ENCODE measurements at places on chromosomes 3 and 15.

DNA sequence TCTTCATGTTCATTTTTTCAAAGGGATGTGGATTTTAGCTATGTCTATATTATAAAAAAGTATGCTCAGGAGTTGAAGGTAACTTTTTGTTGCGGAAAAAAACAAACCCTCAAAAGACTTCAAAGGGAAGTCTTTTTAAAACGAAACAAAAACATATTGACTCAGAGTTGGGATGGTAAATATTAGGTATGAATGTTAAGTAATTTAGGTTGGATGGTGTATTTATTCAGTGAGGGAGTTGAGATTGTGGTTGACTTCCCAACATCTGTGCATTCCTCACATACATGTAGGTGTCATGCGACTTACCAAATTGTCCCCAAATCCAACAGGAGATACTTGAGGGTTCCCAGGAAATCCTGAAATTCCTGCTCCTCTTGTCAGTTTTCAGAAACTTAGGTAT is 32.7 kb upstream of the PLSCR5 start:
- no peak for DNase-seq

GRCh38 chr3:148319161-148319915 is 378.4 kb upstream of the AGTR1 start:
- no peak for DNase-seq

GRCh38 chr3:31165399-31165860 is 271.0 kb upstream of the GADL1 start:
- DNase-seq, result no peak

DNA sequence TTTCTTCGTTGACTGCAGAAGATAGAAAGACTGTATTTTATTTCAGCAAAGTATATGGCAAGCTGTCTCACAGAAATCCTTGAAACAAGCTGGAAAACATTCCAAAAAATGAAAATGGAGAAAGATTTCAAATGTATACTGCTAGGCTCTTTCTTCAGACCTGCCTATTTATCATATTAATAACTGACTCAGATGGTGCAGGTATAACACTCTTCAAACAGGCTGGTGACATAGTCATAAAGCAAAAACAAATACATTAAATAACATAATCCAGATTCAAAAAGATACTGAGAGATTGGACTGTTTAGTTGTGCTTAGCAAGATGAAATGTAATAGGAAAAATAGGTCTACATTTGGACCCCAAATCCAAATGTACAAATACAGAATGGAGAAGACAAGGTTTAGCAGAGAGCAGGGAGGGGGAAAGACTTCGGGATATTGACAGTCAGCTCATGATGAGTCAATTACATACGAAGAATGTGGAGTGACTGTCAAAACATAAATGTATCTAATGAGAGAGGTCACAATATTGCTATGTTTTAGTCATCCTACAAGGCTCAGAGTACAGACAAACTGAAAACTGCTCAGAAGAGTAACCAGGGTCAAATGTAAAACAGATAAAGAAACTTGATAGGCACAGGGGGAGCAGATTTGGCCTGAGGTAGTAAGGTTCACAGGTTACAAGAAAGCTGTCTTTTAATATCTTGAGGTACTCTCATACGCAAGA is 88.7 kb downstream of the DMXL2 start:
- DNase-seq, result no peak

DNA sequence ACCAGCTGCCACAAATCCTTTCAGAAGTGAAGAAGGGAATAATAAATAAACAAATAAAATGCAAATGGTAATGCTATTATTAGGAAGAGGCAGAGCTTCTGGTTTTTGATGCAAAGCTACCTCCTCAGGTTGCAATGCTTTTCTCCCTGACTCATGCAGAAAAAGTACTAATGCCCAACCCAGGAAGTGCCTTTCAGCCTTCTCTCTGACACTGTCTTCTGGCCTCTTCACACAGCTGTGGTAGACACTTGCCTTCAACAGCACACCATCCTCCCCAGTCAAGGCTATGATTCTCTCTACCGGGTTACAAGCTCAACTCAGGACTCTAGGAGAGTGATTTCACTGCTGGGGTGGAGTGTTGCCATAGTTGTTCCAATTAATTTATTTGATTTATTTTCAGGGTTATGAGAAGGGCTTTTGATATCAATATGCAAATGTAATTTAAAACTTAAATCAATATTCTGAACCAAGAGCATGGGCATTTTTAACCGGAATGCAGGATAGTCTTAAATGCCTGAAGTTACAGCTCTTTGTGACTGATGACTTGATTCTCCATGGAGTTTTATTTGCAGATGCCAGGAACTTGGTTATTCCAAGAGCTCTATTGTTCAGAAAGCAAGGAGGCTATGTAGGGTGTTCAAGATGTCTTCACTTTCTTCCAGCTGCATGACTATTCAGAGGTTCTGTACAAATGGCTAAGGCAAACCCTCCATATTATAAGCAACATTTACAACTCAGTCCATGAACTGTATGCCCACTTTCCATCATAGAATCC is 27.1 kb upstream of the GALNT15 start:
- DNase-seq, result no peak

- DNase-seq, result no peak
These were observed 34.8 kb upstream of the PAK6 start for GRCh38 chr15:40204100-40204499.

GRCh38 chr3:142566096-142566495 is 12.4 kb downstream of the ATR start:
- DNase-seq, result no peak

GRCh38 chr15:41464889-41465580 is 28.6 kb upstream of the ITPKA start:
- no peak for DNase-seq

DNA sequence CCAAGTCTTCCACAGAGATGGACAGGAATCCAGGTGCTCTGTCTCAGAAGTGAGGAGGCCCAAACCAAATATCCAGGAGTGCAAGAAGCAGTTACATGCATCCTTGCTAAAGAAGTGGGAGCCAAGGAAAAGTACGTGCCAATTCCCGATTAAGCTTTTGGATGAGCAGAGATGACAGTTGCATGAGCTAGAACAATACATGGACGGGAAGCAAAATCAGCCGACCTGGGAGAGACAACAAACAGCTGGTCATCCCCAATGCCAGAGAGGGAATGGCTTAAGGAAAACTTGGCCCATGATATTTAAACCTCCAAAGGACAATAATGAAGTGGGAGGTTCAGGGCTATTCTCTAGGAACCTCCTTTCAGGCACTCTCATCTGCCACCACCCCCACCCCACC is 86.0 kb upstream of the ABHD17C start:
- DNase-seq, result no peak

- no peak for DNase-seq
These were observed 32.6 kb downstream of the LINS1 start for GRCh38 chr15:100569391-100569790.

- DNase-seq, result no peak
These were observed 28.3 kb downstream of the APBA2 start for GRCh38 chr15:28914046-28914445.

DNA sequence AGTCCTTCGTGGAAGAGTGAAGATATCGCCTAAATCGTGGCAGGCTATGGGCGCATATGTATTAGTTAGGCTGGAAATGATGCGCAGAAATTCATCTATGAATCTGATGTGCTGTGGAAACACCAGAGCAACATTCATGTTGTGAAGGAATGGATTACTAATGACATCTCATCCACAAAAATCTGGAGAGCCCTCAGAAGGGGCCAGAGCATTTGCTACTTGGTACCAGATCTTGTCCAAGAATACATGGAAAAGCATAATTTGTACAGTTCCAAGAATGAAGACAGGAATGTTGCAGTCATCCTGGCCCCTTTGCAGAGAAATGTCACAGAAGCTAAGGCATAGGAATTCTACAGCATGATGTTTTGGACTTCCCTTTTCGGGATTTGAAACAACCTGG is 38.4 kb upstream of the FOXB1 start:
- DNase-seq, result no peak

DNA sequence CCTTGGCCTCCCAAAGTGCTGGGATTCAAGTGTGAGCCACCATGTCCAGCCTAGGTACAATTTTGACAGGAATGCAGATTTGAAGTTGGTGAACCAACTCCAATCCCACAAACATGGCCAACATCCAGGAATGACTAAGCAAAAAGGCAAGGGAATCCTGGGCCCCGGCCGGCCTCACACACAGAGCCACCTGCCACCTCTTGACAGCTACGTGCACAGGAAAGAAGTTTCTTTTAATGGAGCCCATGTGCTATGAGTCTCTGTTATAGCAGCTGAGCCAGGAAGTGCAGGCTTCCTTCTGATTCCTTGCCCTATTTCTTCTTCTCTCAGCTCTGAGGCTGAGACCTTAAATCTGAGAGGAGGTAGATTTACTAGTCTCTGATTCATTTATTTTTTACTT is 8.8 kb downstream of the TMEM40 start:
- DNase-seq, result no peak

DNA sequence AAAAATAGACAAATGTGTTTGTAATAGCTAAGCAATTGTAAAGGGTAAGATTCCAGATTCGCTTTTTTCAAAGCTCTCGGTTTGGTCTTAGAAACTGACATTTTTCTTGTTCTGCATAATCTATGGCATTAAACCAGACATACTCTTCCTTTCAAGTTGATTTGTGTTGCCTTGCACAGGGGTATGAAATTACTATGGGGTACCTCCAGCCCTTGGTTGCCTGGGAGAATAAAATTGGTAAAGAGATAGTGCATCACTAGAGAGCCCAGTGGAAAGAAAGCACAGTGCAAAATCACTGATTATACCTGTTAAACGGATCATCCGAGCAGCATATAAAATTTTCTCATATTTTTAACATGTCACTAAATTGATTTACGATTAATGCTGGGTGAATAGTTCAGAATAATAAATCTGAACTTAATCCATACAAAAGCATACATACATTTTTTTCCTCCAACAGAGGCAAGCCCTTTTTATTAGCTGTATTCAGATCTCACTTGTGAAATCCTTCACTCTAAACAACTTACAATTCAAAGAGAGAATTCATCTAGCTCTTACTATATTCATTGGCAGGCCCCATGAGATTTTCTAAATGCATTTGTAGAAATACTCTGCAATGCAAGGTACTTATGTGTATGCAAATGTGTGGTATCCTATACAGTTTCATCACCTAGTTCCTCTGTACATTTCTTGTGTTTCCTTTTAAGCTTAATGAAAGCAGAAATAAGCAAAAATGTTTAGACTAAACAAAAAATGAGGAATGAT is 224.4 kb downstream of the ROBO1 start:
- DNase-seq, result no peak

- peak; percentile 55 for DNase-seq
These were observed 350.3 kb downstream of the DOCK3 start for GRCh38 chr3:51024765-51025632.

GRCh38 chr15:41921639-41922038 is 27.8 kb upstream of the SPTBN5 start:
- no peak for DNase-seq

DNA sequence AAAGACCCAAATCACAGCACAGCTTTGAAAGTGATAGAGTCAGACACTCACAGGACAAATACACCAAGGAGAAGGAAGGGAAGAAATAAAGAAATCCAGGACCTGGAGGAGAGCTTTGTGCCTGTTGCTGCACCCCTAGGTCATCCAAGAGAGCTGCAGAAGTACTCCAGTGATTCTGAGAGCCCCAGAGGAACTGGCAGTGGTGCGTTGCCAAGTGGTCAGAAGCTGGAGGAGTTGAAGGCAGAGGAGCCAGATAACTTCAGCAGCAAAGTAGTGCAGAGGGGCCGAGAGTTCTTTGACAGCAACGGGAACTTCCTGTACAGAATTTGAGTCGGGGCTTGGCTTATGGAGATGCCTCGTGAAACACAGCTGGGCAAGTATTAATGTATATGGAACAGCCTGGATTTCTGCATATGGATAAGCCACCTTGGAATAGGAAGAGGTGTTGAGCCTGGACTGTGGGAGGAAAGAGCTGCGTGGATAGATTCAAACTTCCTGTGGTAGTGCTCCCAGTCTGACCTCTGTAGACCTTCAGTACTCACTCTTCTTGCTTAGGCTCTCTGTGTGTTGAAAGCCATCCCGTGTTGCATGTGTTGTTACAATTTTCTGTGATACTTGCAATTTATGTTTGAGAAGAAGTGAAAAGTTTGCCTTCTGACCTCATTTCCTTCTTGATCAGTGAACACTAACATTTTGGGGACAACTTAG is 6.1 kb downstream of the NGRN start:
- no peak for DNase-seq

DNA sequence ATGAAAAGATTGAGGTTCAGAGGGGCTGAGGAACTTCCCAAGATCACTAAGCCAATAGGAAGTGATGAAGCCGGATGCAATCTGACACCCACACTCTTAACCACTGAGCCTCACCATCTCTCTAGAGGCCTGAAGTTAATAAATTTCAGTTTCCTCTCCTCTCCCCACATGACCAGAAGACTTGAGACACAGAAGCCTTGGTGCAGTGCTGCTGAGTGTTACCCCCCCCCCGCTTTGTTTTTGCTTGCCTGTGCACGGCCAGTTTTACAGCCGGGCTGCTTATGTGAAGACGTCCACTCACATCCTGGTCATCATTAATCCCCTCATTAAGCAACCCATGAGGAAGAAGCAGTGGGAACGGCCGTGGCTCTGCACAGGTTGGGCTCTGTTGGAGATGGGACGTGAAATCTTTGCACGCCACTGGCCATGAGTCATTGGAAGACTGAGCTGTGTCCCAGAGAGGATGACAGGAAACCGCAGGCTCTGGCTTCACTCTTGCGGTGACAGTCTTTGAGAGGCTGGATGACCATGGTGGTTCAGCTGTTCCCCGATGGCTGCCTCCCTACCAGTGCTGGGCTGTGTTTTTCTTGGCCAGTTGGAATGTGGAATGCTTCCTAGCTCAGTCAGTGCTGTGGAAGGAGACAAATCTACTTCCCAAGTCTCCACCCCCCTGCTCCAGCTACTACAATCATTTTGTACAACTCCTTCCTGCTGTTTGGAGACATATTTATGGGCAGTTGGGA is 232.6 kb upstream of the LRTM1 start:
- no peak for DNase-seq

- DNase-seq, result no peak
These were observed 90.2 kb downstream of the OSBPL10 start for GRCh38 chr3:31890742-31891469.

- no peak for DNase-seq
These were observed 420.4 kb downstream of the EPHA3 start for GRCh38 chr3:89527736-89528305.

DNA sequence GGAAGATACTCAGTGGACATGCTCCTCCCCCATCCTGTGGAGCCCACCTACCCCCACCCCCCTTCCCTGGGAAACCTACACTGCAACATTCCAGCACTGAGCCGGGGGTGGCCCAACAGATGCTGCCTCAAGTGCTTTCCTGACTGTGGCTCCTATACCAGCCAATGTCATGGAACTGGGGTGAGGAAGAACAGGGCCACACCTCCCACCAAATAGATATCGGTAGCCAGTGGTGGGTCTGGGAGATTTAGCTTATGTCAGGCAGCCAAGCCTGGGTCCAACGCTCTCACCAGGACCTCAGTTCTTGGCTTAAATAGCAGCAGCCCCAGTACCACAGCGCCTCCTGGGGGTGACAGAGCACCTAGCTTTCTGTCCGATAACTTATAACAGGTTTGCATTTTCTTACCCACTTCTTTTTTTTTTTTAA is 30.3 kb downstream of the CDC25A start:
- peak; percentile 25 for DNase-seq

DNA sequence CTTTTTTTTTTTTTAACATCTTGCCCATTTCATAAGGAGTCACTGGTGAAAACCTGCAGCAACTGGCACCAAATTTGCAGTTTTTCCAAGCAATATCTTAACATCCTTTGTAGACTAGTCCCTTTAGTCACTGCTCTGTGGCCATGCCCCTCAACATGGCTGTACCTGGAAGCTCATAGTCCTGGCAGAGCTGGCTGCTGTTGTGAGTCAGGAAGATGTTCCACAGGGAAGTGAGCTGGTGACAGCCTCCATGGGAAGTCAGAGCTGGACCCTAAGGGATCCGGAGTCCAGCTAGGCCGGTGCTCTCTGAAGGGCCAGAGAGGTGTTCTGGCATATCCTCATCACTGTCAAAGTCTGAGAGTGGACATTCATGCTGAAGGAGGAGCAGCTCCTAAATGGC is 99.3 kb upstream of the ZBED2 start:
- no peak for DNase-seq
